Testis (tissue), 5 donors: ENCODE measurements at places on chromosomes 4 and X. TPM values are rescaled to one million over a fixed set of nuclear protein-coding genes. Genes with fewer than 3 reads are reported as not detected.

DNA sequence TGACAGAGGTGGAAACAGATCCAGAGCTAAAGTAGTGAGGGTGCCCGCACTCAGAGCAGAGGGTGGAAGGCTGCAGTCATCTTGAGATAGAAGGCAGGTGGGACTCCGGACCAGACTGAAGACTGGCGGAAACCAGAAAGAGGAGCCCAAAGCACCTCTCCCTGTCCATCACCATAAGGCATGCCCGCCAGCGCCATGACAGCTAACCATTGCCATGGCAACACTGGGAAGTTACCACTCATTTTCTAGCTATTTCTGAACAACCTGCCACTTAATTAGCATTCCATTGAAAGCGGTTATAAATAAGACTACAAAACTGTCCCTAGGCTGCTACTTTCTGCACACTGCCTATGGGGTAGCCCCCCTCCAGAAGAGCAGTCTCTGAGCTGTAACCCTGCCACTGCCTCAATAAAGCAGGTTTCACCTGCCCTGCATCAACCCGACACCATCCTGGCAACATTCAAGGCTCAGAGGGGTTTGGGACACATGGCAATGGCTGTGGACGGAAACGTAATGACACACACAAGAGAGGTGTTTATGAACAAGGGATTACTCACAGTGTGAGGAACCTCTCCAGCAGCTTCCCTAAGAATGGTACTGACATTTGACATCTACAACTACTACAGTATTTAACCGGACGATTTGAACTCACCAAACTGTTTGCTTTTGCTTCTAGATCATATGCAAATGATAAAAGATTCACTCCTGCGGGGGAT is 27.8 kb upstream of the FGFBP2 start:
- DNase-seq, result no peak

Gene DSPP
- total RNA-seq, result not detected

DNA sequence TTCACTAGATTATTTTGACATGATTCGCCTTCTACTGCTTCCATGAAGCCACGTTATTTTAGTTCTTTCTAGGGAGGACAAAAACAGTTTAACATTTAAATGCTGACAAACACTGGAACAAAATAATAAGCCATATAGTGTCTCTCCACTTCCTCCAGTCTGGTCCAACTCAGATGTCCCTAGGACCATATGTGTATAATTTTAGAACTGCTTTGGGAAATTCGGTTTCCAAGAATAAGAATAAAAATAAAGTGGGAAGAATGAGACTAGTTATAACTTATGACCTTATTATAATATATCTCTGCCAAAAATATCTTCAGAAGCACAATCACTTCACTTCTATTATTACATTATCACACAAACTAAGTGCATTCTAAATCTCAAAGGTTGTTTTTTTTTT is 164.4 kb upstream of the POF1B start:
- DNase-seq, result no peak

DNA sequence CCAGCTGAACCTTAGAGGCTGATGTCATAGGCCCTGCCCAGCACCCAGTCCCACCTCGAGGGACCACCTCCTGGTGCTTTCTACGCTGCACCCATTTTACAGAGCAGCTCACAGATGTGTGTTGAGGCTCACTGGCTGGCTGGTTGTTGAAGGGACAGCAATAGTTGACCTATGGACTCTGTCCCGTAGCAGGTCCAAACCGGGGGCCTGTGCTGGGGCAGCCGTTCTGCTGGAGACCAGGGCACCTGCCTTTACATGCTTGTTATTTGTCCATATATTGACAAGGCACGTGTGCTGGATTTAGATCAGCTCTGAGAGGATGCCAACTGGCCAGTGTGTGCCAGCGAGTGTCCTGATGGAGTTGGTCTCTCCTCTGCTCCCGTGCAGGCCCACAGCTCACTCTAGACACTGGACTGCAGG is 58.1 kb downstream of the TNIP2 start:
- no peak for DNase-seq

Gene RTL9
- total RNA-seq, result 94.4 TPM

Gene DCAF12L2
- 37.6 TPM for total RNA-seq

GRCh38 chr4:151035328-151035727 is 20.2 kb upstream of the LRBA start:
- DNase-seq, result no peak

Gene NUDT10
- total RNA-seq, result 175 TPM

Gene RAI2
- 12.1 TPM for total RNA-seq

Gene MAGEA2B
- 2.1 TPM for total RNA-seq

Gene NXF2B
- 11.3 TPM for total RNA-seq

- DNase-seq, result no peak
Measured at GRCh38 chr4:89256203-89256800, 51.3 kb downstream of the GPRIN3 start.

GRCh38 chrX:41116948-41117347 is 31.7 kb downstream of the USP9X start:
- DNase-seq, result no peak

Gene LRP2BP
- 7.5 TPM for total RNA-seq

Gene GAGE12H
- total RNA-seq, result not detected

DNA sequence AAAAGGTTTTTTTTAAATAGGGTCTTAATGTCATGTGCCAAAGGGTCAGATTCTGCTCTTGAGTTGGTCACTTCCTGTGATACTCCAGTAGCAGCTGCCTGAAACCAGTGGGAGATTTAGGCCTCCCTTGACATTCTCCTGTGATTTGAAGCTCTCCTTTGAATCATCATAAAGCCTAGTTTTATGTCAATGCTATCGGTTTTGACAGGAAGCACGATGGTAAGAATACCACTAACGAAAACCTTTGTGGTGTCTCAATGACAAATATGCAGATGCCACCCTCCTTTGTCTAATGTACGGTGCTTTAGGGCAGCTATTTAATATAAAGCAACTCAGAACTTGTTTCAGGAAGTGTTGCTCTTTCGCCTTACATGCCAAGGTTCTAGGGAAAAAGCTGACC is 44.2 kb downstream of the CCNI start:
- no peak for DNase-seq

DNA sequence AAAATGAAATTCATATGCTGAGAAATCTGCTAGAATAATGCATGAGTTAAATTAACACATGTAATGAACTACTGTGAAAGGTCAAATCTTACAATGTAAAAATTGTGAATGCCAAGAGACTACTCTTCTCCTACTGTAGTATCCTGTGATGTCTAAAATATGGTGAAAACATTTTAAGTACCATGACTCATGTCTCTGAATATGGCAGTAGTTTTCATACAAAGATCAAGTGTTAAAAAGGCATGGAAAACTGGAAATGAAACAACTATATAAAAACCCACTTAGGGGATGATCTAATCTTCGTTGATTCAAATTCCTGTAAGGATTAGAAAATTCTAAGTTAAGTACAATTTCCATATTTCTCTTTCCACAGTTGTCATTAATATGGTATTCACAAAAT is 221.3 kb downstream of the PPP3CA start:
- DNase-seq, result no peak

- no peak for DNase-seq
Measured at GRCh38 chrX:1659664-1660461, 45.0 kb downstream of the ASMT start.

Gene FRAS1
- 3.7 TPM for total RNA-seq

GRCh38 chr4:4327652-4328121 is 37.6 kb downstream of the ZBTB49 start:
- peak; percentile 37 for DNase-seq

DNA sequence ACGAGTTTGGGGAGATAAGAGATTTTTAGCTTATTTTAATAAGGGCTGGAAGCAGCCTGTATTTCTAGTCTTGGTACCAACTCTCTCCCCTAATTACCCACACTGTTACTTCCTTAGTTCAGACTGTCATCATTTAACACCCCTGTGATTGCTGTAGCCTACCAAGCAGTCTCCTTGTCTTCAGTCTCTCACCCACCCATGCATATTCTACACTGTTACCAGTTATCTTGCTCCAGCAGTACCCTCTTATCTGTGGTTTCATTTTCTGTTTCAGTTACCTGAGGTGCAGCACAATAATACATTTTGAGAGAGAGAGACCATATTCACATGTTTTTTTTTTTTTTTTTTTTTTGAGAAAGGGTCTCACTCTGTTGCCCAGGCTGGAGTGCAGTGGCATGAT is 80.2 kb downstream of the DIAPH2 start:
- DNase-seq, result no peak

DNA sequence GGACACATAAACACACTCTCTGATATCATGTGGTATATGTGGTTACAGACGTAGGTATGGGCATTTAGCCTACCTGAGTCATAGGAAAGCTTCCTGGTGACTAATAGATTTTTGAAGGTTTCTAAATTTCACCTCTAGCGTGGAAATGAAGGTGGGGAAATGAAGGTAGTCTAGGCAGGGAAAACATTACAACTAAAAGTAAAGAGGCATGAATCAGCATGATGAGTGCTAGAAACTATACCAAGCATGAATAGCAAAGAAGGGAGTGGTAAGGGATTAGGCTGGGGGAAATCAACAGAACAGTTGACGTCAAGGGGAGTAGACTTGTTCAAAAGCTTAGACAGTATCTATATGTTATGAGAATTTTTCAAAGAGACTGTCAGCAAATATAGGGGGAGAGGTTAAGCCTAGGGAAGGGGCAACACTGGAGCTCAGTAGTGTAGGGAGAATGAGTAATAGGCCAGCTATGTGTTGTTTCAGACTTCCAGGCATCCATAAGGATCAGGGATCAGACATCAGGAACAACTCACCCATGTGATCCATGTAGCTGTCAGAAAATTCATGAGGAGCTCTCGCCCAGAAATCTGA is 279.3 kb upstream of the DIPK2B start:
- DNase-seq, result no peak

Gene MAPK10
- total RNA-seq, result 64.6 TPM

GRCh38 chrX:118239913-118240698 is 105.8 kb upstream of the WDR44 start:
- DNase-seq, result no peak

- no peak for DNase-seq
Measured at GRCh38 chr4:18935659-18936345, 914.2 kb upstream of the LCORL start.

DNA sequence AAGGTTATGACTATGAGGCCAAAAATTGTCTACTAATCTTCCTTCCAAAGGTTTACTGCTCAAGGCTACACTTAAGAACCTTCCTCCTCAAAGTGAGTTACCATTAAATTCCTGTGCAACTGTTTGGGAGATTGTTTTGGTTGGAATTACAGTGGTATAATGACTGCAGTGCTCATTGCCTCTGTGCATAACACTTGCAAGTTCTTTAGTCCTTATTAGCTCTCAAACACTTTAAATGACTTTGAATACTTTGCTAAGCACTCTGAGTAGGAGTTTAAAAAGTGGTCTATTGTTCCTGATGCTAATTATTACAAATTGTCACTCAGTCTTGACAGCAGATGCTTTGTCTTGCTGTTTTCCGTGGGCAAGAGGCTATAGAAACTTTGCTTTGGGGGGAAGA is 422.8 kb upstream of the PABPC4L start:
- DNase-seq, result no peak
